ENCODE measurements at places on chromosomes 16 and 17.
A peak's percentile ranks its signal among the peaks of the same experiment; 100 is the strongest.

GRCh38 chr16:84735849-84736586 is 36.2 kb downstream of the USP10 start:
- DNase-seq, result no peak

DNA sequence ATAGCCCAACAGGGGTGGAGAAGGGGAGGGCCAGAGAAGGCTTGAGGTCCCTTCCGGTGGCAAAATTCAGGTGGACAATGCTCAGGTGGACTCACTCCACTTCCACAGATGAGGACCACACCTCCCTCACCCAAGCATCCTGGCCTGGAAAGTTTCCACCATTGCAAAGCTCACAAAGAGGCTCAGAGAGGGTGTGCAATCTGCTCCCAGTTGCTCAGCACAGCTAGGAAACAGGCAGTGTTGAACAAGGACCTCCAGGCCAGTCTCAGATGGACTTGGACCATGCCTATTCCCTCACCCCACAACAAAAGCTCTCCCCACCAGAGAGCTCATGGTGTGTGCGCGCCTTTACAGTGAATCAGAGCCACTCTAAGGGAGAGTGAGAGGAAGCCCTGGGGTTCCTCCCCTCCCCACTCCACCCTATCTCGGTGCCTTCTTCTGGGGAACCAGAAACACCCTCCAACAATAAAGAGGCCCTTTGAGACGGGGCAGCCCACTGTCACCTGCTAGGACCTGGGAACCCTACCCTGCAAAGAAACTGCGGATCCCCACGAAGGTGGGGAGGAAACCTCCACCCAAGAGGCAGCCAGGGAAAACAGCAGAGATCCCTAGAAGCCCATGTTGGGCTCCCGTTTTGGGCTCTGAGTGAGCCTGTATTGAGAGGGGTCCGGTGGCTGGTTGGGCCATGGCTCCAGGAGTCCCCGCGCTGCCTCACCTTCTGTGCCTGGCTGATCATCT is 1.6 kb downstream of the FAM83G start:
- DNase-seq, result peak; percentile 21

- no peak for DNase-seq
Observed at GRCh38 chr16:85753976-85754375, 3.1 kb upstream of the C16orf74 start.

- DNase-seq, result no peak
Observed at GRCh38 chr16:89507214-89507833, 879 bp upstream of the SPG7 start.

- no peak for DNase-seq
Observed at GRCh38 chr16:2897110-2897509, 14.1 kb downstream of the FLYWCH2 start.

DNA sequence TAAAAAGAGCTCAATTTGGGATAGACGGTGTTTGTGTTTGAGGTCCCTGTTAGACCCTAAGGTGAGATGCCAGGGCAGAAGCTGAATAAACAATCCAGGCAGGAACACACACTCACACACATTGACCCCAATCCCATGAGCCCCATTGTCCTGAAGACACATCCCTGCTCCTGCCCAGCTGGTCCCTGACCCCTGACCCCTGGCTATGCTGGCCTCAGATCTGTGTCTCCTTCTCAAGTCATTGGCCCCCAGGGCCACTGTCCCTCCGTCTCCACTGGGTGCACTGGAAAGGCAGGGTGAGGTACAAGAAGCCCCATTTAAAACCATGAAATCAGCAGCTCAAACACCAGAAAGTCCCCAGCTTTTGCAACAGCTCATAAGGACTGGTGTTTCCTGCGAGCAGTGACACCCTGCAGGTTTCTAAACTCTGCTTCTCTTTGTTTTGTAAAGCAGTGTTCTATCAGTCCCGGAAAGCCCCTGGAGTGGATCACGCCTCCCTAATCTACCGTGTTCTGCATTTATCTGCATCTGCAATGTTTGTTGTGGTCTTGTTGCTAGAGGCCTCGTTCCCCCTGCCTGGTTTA is 18.0 kb upstream of the ASGR2 start:
- peak; percentile 62 for DNase-seq

DNA sequence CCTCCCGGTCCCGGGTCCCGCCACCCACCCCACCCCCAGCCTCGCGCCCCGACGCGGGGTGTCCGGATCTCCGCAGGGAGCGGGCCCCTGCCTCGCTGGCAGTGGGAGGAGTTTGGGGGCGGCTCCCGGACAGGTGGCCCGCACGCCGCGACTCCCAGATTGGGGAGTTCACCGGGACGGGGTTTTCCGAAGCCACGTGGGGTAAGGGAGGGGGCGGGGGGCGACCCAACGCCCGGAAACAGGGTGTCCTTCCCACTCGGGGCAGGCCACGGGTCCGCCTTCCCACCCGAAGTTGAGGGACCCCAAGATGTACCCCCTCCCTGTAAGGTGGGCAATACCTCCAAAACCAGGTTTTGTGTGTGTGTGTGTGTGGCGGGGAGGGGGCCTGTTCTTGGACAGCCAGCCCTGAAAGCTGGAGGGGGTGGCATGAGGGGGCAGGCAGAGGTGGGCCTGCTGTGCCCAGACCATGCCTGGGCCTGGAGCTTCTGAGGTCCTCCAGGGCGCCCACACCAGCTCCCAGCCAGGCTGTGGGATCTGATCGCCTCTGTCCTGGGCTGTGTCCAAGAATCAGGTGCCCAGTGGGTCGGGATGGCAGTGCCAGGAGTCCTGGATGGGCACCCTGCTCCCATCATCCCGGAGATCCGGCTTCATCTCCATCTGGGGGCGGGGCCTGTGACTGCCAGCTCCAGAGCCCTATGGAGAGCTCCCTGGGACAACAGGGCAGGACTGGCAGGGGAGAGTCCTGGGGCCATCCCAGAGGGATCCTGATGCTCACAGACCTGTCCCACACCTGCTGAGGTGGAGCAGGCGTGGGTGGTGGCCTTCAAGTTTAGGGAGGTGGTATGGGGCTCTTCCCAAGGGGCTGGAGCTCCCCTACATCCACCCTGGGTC is 767 bp downstream of the SYNGR2 start:
- DNase-seq, result peak; percentile 61

GRCh38 chr16:84000989-84001642 is 33.1 kb downstream of the NECAB2 start:
- no peak for DNase-seq

- DNase-seq, result no peak
Observed at GRCh38 chr17:58229881-58230280, 8.5 kb upstream of the LPO start.

DNA sequence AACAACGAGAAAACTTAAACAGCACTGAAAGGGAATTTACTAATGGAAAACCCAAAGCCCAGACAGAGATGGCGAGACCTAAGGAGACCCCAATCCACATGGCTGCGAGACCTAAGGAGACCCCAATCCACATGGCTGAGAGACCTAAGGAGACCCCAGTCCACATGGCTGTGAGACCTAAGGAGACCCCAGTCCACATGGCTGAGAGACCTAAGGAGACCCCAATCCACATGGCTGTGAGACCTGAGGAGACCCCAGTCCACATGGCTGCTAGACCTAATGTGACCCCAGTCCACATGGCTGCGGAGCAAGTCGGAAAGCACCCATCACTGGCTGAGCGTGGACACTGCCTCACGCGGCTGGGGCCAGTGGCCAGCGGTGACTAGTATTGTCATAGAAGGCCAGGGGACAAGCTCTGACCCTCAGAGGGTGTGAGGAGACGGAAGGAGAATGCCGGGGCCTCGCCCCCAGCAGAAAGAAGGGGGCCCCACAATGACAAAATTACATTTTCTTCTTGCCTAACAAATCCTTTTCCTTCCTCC is 241.8 kb downstream of the C16orf95 start:
- no peak for DNase-seq

- DNase-seq, result no peak
Observed at GRCh38 chr16:69195369-69196029, 8.5 kb downstream of the SNTB2 start.

- no peak for DNase-seq
Observed at GRCh38 chr16:4726616-4727015, 7.5 kb downstream of the ANKS3 start.
